ENCODE measurements at places on chromosomes 2 and 18.

- DNase-seq = no peak
Observed at GRCh38 chr2:61443342-61444041, 27.4 kb downstream of the USP34 start.

GRCh38 chr18:74331404-74331803 lies 15.8 kb downstream of the C18orf63 start:
- DNase-seq = no peak

- no peak for DNase-seq
Observed at GRCh38 chr18:7358989-7359726, 128.3 kb downstream of the LRRC30 start.

GRCh38 chr2:118835746-118836410 lies 11.6 kb downstream of the EN1 start:
- DNase-seq = no peak

- no peak for DNase-seq
Observed at GRCh38 chr2:223797037-223797436, 40.3 kb downstream of the AP1S3 start.

- DNase-seq = no peak
Observed at GRCh38 chr2:44705356-44705755, 236.1 kb upstream of the SIX3 start.

- no peak for DNase-seq
Observed at GRCh38 chr18:23499291-23499781, 4.0 kb upstream of the RMC1 start.

GRCh38 chr2:96305979-96306308 lies 598 bp upstream of the SNRNP200 start:
- no peak for DNase-seq

- no peak for DNase-seq
Observed at GRCh38 chr2:63827749-63828148, 13.9 kb upstream of the UGP2 start.

- no peak for DNase-seq
Observed at GRCh38 chr2:7813541-7814292, 868.1 kb upstream of the ID2 start.

DNA sequence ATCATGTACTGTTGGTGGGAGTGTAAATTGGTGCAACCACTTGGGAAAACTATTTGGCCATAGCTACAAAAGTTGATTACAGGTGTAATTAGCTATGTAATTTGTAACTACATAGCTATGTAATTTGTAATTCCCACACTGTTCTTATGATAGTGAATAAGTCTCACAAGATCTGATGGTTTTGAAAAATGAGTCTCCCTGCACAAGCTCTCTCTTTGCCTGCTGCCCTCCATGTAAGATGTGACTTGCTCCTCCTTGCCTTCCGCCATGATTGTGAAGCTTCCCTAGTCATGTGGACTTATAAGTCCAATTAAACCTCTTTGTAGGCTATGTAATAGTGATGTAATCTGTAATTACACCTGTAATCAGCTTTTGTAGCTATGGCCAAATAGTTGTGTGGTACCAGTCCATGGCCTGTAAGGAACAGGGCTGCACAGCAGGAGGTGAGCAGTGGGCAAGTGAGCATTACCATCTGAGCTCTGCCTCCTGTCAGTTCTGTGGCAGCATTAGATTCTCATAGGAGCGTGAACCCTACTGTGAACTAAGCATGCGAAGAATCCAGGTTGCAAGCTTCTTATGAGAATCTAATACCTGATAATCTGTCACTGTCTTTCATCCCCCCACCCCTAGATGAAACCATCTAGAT lies 133.7 kb upstream of the COPS8 start:
- no peak for DNase-seq

DNA sequence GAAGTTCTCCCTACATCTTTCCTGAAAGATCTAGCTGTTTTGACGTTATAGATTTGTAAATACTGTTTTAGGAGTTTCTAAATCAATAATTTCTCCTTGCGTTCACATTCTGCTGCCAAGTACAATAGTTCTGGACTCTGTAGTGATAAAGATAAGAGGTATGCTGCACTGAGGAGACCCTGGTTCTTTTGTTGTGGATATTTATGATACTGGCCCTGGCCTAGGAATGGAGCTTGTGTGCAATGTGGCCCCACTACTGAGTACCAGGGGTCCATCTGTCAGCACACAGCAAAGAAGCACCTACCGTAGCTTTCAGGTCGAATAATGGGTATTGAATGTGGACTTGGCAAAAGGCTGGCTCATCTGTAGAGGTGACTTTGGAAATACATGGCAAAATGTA lies 85.0 kb downstream of the MAP3K20 start:
- DNase-seq = no peak

GRCh38 chr2:229646186-229646723 lies 68.1 kb downstream of the DNER start:
- no peak for DNase-seq

DNA sequence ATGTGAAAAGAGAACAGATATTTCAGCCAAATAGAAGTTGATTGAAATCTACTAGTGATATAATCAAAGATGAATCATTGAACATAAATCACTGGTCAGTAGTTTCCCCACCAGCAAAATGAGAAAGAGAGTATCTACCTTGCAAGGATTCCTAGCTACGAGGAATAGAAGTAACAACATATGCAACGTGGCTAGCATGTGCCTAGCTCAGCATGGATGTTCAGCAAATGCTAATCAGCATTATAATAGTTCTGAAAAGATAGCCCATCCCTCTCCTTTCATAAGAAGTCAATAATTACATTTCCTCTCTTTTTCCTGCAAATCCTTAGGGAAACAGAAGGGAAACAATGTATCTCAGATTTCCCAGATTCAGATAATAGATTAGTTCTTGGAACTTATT lies 417.2 kb downstream of the SATB2 start:
- no peak for DNase-seq

DNA sequence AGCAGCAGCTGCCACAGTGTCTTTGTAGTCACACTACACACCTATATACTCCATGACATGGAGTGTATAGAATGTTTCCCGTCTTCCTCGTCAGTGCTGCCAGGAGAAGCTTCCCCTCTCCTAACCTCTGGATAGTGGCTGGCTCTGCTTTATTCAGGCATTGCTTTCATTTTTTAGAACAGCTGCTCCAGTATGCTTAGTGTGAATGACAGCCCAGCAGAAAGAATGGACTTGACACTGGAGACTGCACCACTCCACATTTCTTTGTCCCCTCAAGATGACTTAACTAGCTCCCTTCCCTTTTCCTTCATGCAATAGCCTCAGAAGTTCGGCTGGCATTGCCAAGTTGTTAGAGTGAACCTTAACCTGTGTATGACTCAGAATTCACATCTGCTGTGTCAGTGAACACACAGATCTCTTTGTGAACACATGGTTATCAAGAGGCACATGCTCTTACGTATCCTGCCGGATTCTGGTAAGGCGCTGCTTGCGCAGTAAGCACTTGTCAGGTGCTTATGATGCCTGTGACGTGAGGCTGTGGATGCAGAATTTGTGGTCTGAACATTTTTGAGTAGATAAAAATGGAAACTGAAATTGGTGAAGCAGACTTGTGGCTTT lies 73.9 kb downstream of the NEDD4L start:
- DNase-seq = no peak

GRCh38 chr2:152405206-152406118 lies 70.5 kb downstream of the FMNL2 start:
- no peak for DNase-seq

DNA sequence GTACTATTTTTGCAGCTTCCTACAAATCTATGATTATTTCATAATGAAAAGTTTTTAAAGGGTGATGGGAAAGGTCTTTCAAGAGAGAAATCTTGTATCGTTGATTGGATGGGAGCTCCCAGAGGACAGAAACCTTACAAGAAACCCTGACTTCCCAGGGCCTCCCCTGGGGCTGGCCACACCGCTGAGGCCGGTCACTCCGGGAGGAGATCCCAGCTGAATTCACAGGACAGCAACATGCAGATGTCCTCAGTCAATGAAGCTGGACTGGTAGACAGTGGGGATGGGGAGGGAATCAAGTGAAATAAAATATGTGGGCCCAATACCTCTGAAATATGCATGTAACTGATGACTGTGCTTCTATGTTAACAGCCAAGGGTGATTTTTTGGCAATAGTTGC lies 135.6 kb downstream of the TFCP2L1 start:
- DNase-seq = no peak

- DNase-seq = no peak
Observed at GRCh38 chr2:12465631-12466135, 251.1 kb upstream of the TRIB2 start.

DNA sequence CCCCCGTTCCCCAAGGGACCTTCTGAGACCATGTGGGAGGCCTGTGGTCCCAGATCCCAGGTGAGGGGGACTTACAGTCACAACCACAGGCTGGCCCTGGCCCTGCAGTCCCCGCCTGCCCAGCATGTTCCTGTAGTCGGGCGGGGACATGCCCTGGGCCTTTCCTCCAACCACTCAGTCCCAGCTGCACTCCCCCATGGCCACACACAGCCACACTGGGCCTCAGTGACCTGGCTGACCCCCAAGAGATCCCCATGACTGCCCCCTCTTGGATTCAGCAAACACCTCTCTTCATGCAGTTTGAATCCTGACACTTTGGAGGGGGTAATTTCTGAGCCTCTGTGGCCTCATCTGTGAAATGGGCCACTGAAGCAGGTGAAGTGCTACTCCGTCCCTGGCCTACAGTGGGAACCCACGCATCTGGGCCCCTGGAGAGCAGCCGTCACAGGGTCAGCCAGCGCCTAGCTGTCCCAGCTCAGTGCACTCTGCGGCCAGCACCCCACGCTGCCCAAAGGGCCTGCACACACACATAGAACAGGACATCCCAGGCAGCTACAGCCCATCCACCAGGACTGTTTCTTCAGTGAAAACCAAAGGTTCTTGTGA lies 12.7 kb upstream of the ARHGEF4 start:
- no peak for DNase-seq

DNA sequence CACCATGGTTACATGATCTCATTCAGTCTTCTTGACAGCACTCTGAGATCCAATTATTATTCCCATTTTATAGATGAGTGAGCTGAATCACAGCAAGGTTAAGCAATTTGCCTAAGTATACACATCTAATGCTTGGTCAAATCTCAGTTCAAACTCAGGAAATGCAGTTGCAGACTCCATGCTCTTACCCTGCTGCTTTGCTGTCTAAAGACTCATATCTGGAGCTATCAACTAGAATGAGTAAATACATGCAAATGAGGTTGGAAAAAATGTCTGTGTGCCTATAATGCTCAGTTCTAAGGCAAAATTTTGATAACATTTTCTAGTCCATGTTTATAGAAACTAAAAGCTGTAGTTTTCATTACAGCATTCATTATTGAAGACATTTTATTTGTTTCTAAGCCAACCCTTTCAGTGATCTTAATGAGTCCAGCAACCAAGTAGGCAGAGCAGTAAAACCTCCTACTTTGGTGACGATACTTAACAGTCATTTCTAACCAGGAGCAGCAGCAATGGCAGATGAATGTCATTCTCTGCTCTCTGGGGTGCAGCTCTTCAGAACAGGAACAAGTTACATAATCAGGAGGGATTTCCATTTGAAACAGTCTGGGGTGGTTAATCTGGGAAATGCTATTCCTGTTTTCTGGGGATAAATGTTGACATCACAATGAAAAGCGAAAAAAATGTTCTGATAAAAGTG lies 396.8 kb upstream of the UBE2E3 start:
- DNase-seq = no peak

DNA sequence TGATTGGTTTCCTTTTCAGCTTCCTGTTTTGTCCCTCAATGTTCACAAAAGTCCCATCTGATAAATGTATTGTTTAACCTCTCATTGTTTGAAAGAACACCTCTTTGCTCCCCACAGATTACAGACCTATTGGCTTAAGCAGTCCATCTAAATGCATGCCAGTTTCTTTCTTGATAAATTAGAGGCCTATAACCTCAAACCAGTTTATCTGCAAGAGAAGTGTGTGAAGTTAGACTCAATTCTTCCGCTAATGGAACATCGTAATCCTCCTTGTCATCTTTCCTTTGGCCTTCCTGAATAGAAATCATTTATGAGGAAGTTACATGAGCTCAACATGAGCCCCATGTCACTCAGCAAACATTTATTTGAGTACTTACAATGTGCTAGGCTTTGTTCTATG lies 74.0 kb downstream of the FRZB start:
- no peak for DNase-seq

DNA sequence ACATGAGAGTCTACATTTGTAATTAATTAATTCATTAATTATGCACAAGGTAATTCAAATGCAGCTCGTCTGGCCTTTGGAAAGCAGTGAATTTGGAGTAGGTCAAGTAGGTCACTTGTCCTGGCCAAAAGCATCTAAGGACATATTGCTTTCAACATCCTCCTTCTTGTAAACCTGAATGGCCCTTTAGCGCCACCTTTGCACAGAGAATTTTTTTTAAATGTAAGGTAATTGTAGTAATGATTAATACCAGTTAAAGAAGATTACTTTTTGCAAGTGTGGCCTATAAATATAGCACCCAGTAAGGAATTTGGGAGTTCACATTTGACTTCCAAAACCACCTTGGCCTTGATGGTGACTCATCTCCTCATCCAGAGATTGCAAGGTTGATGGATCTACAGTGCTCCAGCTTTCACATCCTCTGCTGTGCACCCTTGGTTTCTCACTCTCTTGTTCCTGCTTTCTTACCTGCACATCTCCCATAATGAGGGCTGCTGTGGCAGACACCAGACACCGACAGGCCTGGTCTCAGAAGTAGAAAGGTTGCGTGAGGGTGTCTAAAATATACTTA lies 481.7 kb downstream of the TGIF1 start:
- no peak for DNase-seq

GRCh38 chr18:24658302-24658701 lies 197.9 kb downstream of the HRH4 start:
- DNase-seq = no peak

DNA sequence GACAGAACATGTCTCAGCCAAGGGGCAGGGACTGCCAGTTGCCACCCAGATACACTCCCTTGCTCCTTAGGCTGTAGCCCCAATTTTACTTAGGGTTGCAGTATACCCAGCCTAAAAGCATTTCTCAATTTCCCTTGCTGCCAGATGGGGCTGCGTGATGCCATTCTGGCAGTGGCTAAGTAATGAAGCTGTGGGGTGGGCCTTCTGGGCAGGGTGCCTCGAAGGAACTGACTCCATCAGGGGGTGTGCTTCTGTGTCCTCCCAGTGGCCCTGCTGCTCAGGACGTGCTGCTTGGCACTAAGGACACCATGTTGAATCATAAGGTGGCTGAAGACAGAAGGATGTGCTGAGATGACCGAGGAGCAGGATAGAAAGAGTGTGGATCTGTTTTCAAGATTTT lies 74.2 kb downstream of the VWA3B start:
- DNase-seq = no peak

- no peak for DNase-seq
Observed at GRCh38 chr2:165369131-165369897, 100.2 kb upstream of the CSRNP3 start.

All from D721Med (cell line).